Spleen (tissue), 13 donors: ENCODE measurements at places on chromosomes 4 and X. TPM values are rescaled to one million over a fixed set of nuclear protein-coding genes. Genes with fewer than 3 reads are reported as not detected.
A peak's percentile ranks its signal among the peaks of the same experiment; 100 is the strongest.

GRCh38 chr4:139972305-139972704 lies 181.7 kb downstream of the MAML3 start:
- no peak for DNase-seq
- no peak overlapping the region for H3K4me3 ChIP-seq
- no peaks in the 10 kb centered on the region for H3K36me3 ChIP-seq
- peaks cover 19% of the 10 kb centered on the region for H3K4me1 ChIP-seq
- H3K27ac ChIP-seq: no peak overlapping the region

DNA sequence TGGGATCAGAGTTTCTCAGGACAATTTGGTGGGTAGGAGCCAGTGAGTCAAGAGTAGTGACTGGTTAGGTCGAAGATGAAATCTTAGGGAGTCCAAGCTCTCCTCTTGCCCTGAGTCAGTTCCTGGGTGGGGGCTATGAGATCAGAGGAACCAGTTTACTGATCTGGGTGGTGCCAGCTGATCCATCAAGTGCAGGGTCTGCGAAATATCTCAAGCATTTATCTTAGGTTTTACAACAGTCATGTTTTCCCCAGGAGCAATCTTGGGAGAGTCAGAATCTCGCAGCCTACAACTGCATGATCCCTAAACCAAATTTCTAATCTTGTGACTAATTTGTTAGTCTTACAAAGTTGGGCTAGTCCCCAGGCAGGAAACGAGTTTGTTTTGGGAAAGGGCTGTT lies 1833.2 kb upstream of the PCDH7 start:
- no peaks in the 10 kb centered on the region for H3K36me3 ChIP-seq
- H3K27me3 ChIP-seq: no peaks in the 10 kb centered on the region
- no peaks in the 10 kb centered on the region for H3K4me1 ChIP-seq
- H3K27ac ChIP-seq: no peak overlapping the region
- DNase-seq: no peak

DNA sequence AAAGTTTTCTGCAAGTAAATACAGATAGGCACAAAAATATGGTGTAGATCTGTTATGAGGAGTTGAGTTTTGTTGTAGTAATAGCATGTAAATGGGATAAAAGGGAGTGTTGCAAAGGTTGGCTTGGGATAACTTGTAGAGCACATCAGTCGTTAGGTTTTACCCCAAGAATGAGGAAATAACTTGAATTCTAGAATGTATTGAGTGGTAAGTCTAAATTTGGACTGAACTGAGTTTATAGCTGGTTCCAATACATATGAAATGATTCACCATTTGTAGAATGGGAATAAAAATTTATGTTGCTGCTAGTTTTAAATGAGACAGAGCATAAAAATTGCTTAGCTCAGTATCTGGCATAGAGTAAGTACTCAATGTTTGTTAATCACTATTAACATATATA lies 719.2 kb downstream of the FSTL5 start:
- no peaks in the 10 kb centered on the region for H3K4me1 ChIP-seq
- no peaks in the 10 kb centered on the region for H3K27me3 ChIP-seq
- no peak overlapping the region for H3K27ac ChIP-seq

GRCh38 chr4:168634276-168634802 lies 137.5 kb downstream of the PALLD start:
- H3K4me1 ChIP-seq: peaks cover 12% of the 10 kb centered on the region
- peak overlapping the region; percentile 4 for H3K27ac ChIP-seq
- no peak for DNase-seq
- H3K27me3 ChIP-seq: peaks cover 10% of the 10 kb centered on the region

DNA sequence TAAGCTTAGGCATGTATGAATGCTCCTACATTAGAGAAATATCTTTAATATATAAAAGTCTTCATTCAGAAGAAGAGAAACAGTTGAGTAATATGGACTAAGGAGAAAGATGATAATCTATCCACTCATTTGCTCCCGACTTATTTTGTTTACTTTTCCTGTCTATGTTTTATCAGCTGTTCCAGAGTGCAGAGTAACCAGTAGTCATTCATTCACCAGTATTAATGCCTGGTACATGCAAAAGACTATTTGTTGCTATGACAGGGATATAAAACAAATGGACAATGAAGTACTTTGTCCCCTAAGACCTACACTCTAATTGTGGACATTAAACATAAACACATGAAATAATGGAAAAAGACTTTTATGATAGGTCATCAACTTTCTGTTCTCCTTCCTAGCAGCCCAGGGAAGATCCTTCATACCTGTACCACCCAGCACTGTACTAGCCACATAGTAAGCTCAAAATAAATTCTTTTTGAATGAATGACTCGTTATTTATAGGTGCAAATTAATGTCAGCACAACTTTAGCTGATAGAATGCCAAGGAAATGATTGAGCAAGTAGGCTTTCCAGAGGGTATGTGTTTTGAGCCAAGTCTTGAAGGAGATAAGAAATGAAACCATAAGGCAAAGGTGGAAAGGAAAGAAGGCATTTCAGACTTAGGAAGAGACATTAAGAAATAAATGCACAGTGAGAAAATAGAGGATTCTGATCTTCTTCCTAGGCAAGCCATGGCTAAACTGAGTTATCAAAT lies 45.0 kb upstream of the IL13RA1 start:
- H3K4me3 ChIP-seq: no peak overlapping the region
- H3K36me3 ChIP-seq: peaks cover 96% of the 10 kb centered on the region
- H3K27ac ChIP-seq: no peak overlapping the region

- DNase-seq: no peak
- H3K4me3 ChIP-seq: no peak overlapping the region
- H3K27ac ChIP-seq: no peak overlapping the region
These were observed 286.4 kb downstream of the BCOR start for GRCh38 chrX:39811376-39811775.

DNA sequence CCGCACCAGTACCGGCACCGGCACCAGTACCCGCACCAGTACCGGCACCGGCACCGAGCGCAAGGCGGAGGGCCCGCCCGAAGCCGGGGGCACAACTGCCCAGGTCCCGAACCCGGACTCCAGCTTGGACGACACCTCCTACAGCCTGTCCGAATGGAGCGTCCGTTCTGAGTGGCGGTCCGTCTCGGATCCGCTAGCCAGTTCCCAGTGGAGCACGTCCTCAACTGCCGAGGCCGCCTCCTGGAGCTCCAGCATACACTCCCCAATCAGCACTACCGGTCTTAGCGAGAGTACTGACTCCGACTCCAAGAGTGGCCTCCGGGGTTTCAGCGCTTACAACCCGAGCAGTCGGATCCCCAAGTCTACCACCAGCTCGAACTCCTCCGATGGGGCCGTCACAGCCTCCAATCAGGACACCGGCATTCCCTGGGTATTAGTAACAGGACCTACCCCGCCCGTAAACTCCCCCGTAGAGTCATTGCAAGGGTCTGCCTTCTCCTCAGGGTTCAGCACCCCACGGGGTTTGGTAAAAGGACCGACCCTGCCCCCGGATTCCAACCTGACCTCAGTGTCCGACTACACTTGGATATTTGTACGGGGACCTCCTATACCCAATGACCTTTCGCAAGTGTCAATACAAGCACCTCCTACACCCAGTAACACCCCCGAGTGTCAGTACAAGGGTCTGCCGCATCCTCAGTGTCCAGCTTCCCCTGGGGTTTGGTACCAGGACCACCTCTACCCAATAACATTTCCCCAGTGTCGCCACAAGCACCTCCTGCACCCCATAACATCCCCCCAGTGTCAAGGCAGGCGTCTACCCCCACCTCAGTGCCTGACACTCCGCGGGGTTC lies 721 bp upstream of the MAOA start:
- no peak for DNase-seq
- H3K4me3 ChIP-seq: peak overlapping the region; percentile 57
- H3K4me1 ChIP-seq: no peaks in the 10 kb centered on the region
- H3K27ac ChIP-seq: peak overlapping the region; percentile 57

SULT1B1 gene
- total RNA-seq: 33.4 TPM

GRCh38 chr4:709348-709747 lies 3.7 kb downstream of the PCGF3 start:
- H3K36me3 ChIP-seq: peaks cover 22% of the 10 kb centered on the region
- H3K27ac ChIP-seq: no peak overlapping the region
- no peak for DNase-seq
- no peaks in the 10 kb centered on the region for H3K27me3 ChIP-seq
- peaks cover 13% of the 10 kb centered on the region for H3K4me1 ChIP-seq

DNA sequence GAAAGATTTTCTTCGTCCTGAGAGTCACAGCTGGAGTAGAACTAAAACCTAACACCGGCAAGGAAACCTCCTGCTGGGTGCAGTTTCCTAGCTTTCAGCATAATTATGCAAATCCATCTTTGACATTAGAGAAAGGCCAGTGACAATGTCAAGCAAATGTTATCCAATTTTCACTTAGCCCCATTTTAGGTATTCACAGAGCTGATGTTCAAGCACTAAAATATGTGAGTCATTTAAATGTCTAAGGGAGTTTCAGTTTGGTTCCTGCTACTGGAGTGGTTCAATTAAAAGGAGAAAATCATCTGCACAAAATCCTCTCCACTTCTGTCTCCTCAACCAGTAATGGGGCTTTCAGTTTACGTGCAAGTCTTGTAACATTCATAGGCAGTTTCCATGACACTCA lies 37.1 kb upstream of the AMOT start:
- no peak for DNase-seq
- no peaks in the 10 kb centered on the region for H3K36me3 ChIP-seq
- no peak overlapping the region for H3K27ac ChIP-seq
- no peaks in the 10 kb centered on the region for H3K27me3 ChIP-seq
- H3K4me1 ChIP-seq: no peaks in the 10 kb centered on the region

GRCh38 chr4:119525771-119526712 lies 102.6 kb downstream of the PDE5A start:
- no peaks in the 10 kb centered on the region for H3K27me3 ChIP-seq
- no peaks in the 10 kb centered on the region for H3K4me1 ChIP-seq
- DNase-seq: no peak
- H3K4me3 ChIP-seq: no peak overlapping the region
- H3K36me3 ChIP-seq: no peaks in the 10 kb centered on the region
- H3K27ac ChIP-seq: no peak overlapping the region

DNA sequence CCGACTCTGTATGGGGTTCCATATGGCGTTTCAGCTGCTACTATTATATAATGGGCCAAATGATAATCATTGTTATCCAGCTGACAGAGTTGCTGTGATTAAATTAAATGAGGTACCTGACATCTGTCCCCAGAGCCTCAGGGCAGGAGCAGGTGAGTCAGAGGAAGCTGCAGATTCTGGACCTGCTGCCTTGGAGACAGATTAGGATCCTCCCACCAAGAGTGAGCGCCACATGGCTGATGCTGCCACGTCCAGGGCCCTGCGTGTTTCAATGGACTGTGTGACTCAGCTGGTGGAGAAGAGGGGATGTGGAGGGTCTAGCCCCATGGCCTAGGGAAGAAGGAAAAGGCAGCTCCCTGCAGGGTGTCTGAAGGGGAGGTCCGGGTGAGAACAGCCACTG lies 28.3 kb upstream of the UXT start:
- no peak overlapping the region for H3K4me3 ChIP-seq
- H3K4me1 ChIP-seq: no peaks in the 10 kb centered on the region
- H3K27me3 ChIP-seq: no peaks in the 10 kb centered on the region
- no peaks in the 10 kb centered on the region for H3K36me3 ChIP-seq
- H3K27ac ChIP-seq: no peak overlapping the region

GRCh38 chrX:78753571-78753970 lies 6.1 kb downstream of the LPAR4 start:
- H3K27me3 ChIP-seq: no peaks in the 10 kb centered on the region
- no peaks in the 10 kb centered on the region for H3K36me3 ChIP-seq
- no peak for DNase-seq
- H3K27ac ChIP-seq: no peak overlapping the region

- DNase-seq: peak; percentile 47
- H3K36me3 ChIP-seq: no peaks in the 10 kb centered on the region
- H3K4me3 ChIP-seq: no peak overlapping the region
- no peaks in the 10 kb centered on the region for H3K4me1 ChIP-seq
- H3K27ac ChIP-seq: no peak overlapping the region
These were observed 58.5 kb downstream of the ASMT start for GRCh38 chrX:1673337-1673736.

TIMM17B gene
- total RNA-seq: 40.1 TPM

- H3K36me3 ChIP-seq: no peaks in the 10 kb centered on the region
- H3K27me3 ChIP-seq: no peaks in the 10 kb centered on the region
- no peak for DNase-seq
- peak overlapping the region; percentile 15 for H3K4me3 ChIP-seq
These were observed 10.2 kb upstream of the ATP6AP2 start for GRCh38 chrX:40570346-40571093.

ZNF157 gene
- 0.49 TPM for total RNA-seq

GRCh38 chrX:138150709-138151108 lies 560.8 kb downstream of the FGF13 start:
- no peak overlapping the region for H3K4me3 ChIP-seq
- H3K27ac ChIP-seq: no peak overlapping the region
- H3K27me3 ChIP-seq: no peaks in the 10 kb centered on the region
- no peaks in the 10 kb centered on the region for H3K4me1 ChIP-seq
- H3K36me3 ChIP-seq: no peaks in the 10 kb centered on the region

GRCh38 chrX:44060221-44060620 lies 87.0 kb upstream of the NDP start:
- H3K4me3 ChIP-seq: no peak overlapping the region
- H3K27me3 ChIP-seq: no peaks in the 10 kb centered on the region
- no peaks in the 10 kb centered on the region for H3K4me1 ChIP-seq
- H3K36me3 ChIP-seq: no peaks in the 10 kb centered on the region
- no peak for DNase-seq
- no peak overlapping the region for H3K27ac ChIP-seq

GABRG1 gene
- total RNA-seq: 0.09 TPM

GRCh38 chrX:41043196-41043595 lies 42.0 kb upstream of the USP9X start:
- H3K36me3 ChIP-seq: no peaks in the 10 kb centered on the region
- peaks cover 4% of the 10 kb centered on the region for H3K27me3 ChIP-seq
- no peaks in the 10 kb centered on the region for H3K4me1 ChIP-seq
- no peak overlapping the region for H3K27ac ChIP-seq

DNA sequence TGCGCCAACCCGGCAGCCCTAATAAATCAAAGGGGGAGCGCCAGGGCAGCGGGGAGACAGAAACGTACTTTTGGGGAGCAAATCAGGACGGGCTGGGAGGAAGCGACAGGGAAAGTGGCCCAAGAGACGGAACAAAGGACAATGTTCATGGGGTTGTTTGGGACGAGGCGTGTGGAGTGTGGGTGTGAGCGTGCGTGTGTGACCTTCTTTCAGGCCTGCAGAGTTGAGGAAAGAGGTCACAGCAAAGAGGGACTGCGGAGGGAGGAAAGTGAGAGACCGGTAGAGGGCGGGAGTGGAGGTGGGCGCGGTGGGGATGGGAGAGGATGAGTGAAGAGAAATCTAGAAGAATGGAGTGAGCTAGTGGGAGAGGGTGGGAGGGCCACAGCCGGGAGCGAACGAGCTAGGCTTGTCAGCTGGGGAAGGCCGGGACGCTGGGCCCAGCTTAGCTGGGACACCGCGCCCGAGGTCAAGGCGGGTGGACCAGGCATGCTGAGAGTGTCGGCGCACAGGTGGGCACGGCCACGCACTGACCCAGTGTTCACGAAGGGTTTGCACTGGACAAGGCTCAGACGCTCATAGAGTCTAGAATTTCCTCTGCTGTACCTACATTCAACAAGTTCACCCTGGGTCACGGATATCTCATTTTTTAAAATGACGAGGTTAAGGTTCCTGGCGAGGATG lies 14.7 kb upstream of the PITX2 start:
- peaks cover 15% of the 10 kb centered on the region for H3K4me1 ChIP-seq
- no peak overlapping the region for H3K27ac ChIP-seq
- peak; percentile 43 for DNase-seq
- H3K36me3 ChIP-seq: no peaks in the 10 kb centered on the region

ARR3 gene
- total RNA-seq: not detected

- no peak overlapping the region for H3K4me3 ChIP-seq
- H3K36me3 ChIP-seq: no peaks in the 10 kb centered on the region
- H3K27me3 ChIP-seq: no peaks in the 10 kb centered on the region
- H3K27ac ChIP-seq: no peak overlapping the region
These were observed 373.7 kb upstream of the FTHL17 start for GRCh38 chrX:31445542-31445941.
